ENCODE measurements at places on chromosomes 2 and 18. TPM values are rescaled to one million over a fixed set of nuclear protein-coding genes. Genes with fewer than 3 reads are reported as not detected.
A peak's percentile ranks its signal among the peaks of the same experiment; 100 is the strongest.

- peak; percentile 2 for DNase-seq
These were observed 34.4 kb downstream of the ACYP2 start for GRCh38 chr2:54149638-54150441.

DNA sequence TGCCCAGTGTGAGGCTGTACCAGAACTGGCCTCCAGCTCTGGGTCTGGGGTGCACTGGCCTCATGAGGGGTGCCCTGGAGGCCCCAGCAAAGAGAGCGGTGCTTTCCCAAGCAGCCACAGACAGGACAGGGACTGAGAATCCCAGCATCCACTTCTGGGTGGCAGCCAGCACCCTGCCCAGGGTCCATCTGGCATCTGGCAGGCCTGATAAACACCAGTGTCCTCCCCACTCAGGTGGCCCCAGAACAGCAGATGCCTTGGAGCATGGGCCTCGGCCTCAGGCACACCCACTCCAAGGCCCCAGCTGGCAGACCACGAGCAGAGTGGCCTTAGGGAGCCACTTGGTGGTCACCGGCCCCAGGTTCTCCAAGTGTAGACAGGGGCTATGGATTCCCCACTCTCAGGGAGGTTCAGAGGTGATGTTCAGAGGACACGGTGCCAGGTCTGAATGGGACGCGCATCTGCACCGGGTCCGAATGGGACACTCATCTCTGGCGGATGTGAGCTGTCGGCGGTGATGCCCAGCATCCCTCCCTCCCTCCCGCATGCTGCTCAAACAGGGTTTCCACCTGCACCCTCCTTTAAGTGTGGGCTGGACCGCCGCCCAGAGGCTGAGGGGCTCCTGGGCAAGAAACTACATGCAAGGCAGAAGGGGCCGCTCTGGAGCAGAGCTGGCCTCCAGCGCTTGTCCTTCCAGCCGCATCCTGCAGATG is 82.2 kb upstream of the GPC1 start:
- no peak for DNase-seq

- DNase-seq: no peak
These were observed 37.5 kb downstream of the DDX1 start for GRCh38 chr2:15628899-15629855.

DNA sequence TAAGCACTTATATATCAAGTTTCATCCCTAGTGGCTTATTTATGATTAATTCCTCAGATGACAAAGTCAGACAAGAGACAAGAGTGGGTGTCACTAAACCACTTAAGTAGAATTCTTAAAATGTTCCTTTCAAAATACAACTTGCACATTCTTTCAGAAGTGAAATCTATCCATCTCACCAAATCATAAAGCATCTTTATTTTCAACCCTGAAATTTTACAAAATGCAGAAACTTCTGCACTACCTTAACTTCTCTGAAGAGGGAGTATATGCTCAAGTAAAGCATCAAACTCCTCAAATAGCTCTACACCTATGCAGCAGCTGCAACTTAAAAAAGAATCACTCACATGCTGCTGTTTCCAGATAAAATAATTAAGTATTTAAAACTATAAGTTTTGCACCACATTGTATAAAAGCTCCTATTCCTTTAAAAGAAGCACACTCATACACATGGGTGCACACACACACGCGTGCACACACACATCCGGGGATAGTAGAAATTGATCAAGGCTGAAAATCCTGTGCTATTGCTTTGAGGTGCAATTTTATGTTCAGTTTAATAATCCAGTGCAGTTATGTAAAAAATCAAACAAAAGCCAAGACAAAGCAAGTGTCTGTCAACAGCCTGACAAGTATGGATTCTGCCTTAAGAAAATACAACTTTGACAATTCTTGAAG is 244.5 kb downstream of the TCF4 start:
- DNase-seq: peak; percentile 59

GRCh38 chr2:83006961-83007360 is 1452.1 kb downstream of the SUCLG1 start:
- peak; percentile 4 for DNase-seq

- DNase-seq: no peak
These were observed 62.0 kb downstream of the CCNT2 start for GRCh38 chr2:134980639-134981038.

- no peak for DNase-seq
These were observed 161.9 kb downstream of the SUCLG1 start for GRCh38 chr2:84297155-84297554.

- peak; percentile 73 for DNase-seq
These were observed 44.5 kb upstream of the MAP4K3 start for GRCh38 chr2:39481611-39482010.

GRCh38 chr2:174078275-174078674 is 113.1 kb upstream of the SP3 start:
- peak; percentile 11 for DNase-seq

- no peak for DNase-seq
These were observed 142.7 kb downstream of the CYP26B1 start for GRCh38 chr2:72004976-72005375.

DNA sequence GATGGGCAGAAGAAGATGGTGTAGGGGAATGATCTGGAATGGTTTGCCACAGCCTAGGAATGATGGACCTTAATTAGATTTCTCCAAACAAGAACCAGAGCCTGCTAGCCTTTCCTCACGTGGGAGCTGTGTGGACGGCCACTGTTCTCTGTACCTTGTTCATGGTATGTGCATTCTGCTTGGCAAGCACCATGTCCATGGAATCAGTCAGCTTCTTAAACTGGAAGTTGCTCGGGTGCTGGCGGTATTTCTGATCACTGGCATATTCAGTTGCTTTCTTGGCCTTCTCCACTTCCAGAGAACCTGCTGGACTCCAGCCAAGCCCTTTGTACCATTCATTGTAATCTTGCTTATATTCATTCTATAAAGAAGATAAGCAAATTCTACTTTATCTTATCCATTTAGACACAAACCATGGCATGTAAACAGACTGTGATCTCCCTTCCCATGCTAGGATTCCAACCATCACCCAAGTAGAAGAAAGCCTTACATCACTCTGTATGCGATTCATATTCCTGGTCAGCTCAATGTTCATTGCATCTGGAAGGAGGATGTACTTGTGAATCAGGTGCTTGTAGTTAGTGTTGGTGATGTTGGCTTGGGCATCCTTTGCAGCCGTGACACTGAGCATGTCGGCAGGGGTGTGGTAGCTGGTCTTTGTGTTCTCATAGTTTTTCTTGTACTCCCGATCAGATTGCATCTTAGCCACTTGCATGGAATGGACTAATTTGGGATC is 78.4 kb downstream of the NEB start:
- no peak for DNase-seq

DNA sequence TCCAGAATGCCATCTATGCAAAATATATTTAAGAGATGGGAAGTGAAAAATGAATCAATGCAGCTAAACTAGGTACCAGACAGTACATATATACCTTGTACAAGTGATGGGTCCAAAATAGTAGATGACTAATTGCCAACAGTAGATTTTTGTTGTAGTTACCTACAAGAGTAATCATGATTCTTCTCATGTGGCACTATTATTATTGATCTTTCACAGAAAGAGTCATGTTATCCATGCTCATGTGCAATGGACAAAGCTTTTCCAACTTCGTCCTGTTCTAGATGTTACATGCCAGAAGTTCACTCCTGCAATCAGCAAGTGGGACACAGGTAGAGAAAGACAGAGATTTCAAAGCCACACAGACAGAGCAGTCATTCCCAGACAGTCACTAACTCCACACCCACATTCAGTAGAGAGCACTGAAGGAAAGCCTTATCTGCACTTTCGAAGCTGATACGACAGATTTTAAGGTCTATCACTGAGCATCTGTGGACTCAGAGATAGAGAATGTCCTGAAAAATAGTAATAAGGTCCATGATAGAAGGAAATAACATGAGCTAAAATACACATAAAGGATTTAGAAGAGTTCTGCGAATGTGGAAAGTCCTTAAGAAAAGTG is 101.6 kb upstream of the ITPRID2 start:
- peak; percentile 48 for DNase-seq

GRCh38 chr2:45813003-45813941 is 161.8 kb downstream of the PRKCE start:
- peak; percentile 30 for DNase-seq

- no peak for DNase-seq
These were observed 843.1 kb downstream of the SOCS6 start for GRCh38 chr18:71131918-71132317.

- DNase-seq: no peak
These were observed 5.9 kb upstream of the RNF152 start for GRCh38 chr18:61898640-61899101.

- DNase-seq: no peak
These were observed 1.0 kb upstream of the HDAC4 start for GRCh38 chr2:239401881-239402233.

- DNase-seq: no peak
These were observed 19.4 kb downstream of the AGFG1 start for GRCh38 chr2:227491386-227491785.

DNA sequence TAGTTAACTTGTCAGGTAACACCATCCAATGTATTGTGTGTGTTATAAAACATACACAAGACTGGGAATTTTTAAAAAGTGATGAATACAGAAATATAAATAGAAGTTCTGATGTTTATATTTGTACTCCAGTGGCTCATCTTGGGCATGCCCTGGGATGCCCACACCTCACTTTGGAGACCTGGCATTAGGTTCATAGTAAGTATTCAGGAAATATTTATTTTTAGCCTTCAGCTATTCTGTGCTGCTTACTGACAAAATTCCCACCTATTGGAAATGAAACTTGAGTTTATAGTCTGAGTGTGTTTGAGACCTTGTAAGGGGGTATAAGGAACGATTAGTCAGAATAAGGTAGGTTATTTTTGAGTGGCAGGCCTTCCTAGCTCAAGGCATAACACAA is 67.5 kb downstream of the MYO1B start:
- no peak for DNase-seq

DNA sequence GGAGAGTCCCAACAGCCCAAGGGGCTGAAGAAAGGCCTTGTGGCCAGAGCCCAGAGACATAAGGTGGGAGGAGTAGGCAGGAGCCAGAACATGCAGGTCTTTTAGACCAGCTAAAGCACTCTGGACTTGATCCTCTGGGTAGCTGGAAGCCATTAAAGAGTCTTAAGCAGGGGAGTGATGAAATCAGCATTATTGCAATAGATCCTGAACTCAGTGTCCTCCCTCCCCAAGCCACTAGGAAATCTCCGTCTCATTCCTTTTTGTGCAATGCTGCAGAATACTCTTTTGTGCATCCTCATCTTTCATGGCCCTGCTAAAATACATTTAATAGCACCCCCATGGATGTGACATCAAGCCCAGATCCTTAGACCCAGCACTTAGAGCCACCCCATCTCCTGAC is 58.6 kb upstream of the ZCCHC2 start:
- DNase-seq: no peak

DNA sequence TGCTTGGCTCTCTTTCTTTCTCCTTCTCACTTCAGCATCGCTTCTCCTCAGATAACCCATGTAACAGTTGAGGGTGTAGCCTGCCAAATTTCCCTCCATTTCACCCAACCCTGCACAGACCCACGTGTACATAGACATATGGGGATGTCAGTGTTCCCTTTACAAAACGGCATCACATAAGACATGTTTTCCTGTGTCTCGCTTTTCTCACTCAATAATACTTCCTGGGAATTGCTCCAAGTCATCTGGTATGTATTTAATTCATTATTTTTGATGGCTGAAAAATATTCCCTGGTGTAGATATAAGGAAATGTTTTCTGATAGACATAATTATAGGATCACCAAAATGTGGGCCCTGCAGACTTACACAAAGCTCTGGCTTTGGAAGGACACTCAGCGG is 176.8 kb downstream of the LOXHD1 start:
- DNase-seq: no peak

DNA sequence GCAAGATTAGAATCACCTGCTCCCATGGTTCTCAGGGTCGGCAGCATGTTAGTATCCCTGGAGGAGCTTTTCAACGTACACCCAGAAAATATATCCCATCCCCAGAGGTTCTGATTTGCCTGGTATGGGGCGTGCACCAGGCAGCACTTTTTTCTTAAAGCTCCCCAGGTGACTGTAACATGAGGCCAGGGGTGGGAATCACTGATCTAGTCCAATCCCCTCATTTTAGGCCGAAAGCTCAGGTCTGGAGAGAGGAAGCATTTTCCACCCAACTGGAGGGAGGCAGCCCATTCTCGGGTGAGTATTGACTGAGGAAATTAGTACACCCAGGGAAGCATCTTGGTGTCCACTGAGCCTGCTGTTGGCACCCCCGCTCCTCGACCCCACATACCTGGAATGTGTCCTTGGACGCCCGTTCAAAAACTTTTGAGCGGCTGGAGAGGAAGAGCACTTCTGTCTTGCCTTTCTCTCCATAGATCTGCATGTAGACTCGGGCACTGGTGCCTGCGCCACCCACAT is 94.3 kb downstream of the LOXHD1 start:
- DNase-seq: no peak

DNA sequence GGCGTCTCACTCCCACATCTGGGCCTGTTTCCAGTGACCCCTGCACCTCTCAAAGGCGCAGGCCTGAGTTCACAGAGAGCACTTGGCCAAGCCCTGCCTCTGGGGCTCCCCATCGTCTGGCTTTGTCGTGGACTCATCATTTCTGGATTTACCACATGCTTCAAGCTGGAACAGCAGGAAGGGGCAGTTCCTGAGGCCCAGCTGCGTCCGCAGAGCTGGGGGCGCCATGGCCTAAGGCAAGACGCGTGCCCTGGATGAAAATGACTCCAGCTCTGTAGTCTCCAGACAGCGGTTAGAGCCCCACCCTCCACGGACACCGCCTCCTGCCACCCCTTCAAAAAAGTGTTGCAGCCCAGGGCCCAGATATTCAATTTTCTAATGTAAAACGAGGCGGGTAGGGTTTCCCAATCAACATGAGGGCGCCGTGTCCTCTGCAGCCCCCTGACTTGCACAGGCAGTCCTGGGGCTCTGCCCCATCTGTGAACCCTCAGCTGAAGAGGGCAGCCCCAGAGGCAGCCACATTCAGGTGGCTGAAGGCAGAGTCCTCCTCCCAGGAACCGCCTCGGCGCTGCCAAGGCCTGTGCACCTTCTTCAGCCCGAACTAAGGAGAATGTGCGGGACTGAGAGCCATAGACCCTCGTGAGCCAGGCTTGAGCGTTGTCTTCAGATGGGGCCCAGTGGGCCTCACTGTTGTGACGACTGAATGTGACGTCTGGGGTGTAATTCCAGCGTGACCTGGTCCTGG is 85.5 kb downstream of the NFATC1 start:
- no peak for DNase-seq

ANKRD53 gene
- polyA plus RNA-seq: 0.58 TPM

AOX1 gene
- 49.9 TPM for polyA plus RNA-seq

RSAD2 gene
- 0.14 TPM for polyA plus RNA-seq

HADHB gene
- polyA plus RNA-seq: 151 TPM

LYPD1 gene
- polyA plus RNA-seq: 4.3 TPM

GALR1 gene
- not detected for polyA plus RNA-seq

CEP192 gene
- polyA plus RNA-seq: 12.5 TPM

SPAST gene
- polyA plus RNA-seq: 12.7 TPM

All from fibroblast of lung (primary cell).